ENCODE measurements at places on chromosomes 3 and 15. TPM values are rescaled to one million over a fixed set of nuclear protein-coding genes. Genes with fewer than 3 reads are reported as not detected.

GRCh38 chr15:39587731-39588530, 7.1 kb downstream of the THBS1 start:
- H3K27me3 ChIP-seq = peaks cover 5% of the 10 kb centered on the region
- H3K4me1 ChIP-seq = peaks cover 9% of the 10 kb centered on the region
- DNase-seq = no peak
- no peaks in the 10 kb centered on the region for H3K36me3 ChIP-seq
- H3K27ac ChIP-seq = no peak overlapping the region

DNA sequence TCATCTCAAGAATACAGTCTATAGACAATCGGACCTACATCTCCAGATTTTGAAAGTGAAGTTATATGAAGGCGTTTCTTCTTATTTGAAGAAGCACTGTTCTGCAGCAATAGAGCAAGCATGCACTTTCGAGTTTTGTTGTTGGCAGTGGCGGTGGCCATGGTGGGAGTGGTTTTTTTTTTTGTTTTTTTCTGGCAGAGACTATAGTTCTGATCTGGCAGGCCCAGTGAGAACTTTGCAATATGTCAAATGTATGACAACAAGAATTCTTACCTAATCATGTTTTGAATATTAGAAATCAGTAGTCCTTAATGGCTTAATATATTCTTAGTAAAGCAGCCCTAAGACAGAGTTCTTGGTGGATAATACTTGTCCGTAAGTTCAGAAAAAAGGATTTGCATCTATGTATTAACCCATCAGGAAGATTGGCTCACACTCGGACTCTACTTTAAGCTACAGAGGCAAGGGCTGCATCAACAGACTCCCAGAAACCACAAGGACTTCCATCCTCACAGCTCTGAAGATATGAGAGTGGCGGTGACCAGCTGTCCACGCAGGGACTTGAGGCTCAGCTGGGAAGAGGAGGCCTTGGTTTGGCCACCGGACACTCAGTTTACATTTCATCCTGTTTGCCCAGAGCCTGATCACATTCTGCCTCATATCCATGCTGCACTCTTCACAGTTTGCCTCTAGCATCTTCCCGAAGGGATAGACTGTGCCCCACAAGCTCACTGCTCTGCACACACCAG, 124.1 kb upstream of the THBS1 start:
- peaks cover 14% of the 10 kb centered on the region for H3K27me3 ChIP-seq
- no peak overlapping the region for H3K4me3 ChIP-seq
- H3K36me3 ChIP-seq = no peaks in the 10 kb centered on the region
- DNase-seq = no peak
- peaks cover 8% of the 10 kb centered on the region for H3K4me1 ChIP-seq
- H3K27ac ChIP-seq = no peak overlapping the region

GRCh38 chr3:32493437-32494414, 8.9 kb downstream of the CMTM6 start:
- no peak for DNase-seq
- H3K36me3 ChIP-seq = peaks cover 17% of the 10 kb centered on the region
- H3K27me3 ChIP-seq = no peaks in the 10 kb centered on the region
- peaks cover 10% of the 10 kb centered on the region for H3K4me1 ChIP-seq

The ATP13A5 gene
- not detected for total RNA-seq

The MNS1 gene
- total RNA-seq = 0.94 TPM

The UTS2B gene
- total RNA-seq = not detected

The MFGE8 gene
- 38.1 TPM for total RNA-seq

GRCh38 chr3:42773409-42773751, 327 bp upstream of the CCDC13 start:
- H3K4me1 ChIP-seq = peaks cover 12% of the 10 kb centered on the region
- H3K36me3 ChIP-seq = no peaks in the 10 kb centered on the region
- H3K4me3 ChIP-seq = peak overlapping the region; percentile 77
- peak overlapping the region; percentile 75 for H3K27ac ChIP-seq
- no peak for DNase-seq

The KBTBD13 gene
- not detected for total RNA-seq

DNA sequence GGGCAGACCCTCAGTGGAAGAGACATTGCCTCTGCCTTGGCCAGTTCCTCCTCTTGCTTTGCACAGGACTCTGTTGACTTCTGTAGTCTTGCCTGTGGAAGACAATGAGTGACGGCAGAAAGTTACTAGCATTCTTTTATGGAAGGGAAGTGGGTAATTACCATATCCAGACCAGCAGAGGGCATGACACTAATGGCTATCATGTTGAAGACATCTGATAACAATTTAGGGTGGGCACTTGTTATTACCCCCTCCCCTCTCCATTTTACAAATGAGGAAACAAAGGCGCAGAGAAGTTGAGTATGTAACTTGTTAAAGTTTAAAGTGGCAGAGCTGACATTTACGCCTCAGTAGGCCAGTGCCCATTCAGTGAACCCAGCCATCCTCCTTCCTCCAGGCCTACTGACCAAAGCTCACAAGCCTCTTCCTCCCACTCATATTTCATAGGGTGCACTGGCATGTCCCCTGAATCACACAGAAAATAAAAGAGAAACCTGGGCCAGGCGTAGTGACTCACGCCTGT, 48.2 kb upstream of the FMN1 start:
- H3K4me1 ChIP-seq = no peaks in the 10 kb centered on the region
- DNase-seq = no peak
- H3K4me3 ChIP-seq = no peak overlapping the region
- H3K27me3 ChIP-seq = no peaks in the 10 kb centered on the region
- H3K27ac ChIP-seq = no peak overlapping the region

The FEZF2 gene
- not detected for total RNA-seq

- no peaks in the 10 kb centered on the region for H3K36me3 ChIP-seq
- H3K27ac ChIP-seq = no peak overlapping the region
- H3K4me1 ChIP-seq = no peaks in the 10 kb centered on the region
- DNase-seq = no peak
Observed at GRCh38 chr3:180048103-180048502, 11.4 kb upstream of the PEX5L start.

DNA sequence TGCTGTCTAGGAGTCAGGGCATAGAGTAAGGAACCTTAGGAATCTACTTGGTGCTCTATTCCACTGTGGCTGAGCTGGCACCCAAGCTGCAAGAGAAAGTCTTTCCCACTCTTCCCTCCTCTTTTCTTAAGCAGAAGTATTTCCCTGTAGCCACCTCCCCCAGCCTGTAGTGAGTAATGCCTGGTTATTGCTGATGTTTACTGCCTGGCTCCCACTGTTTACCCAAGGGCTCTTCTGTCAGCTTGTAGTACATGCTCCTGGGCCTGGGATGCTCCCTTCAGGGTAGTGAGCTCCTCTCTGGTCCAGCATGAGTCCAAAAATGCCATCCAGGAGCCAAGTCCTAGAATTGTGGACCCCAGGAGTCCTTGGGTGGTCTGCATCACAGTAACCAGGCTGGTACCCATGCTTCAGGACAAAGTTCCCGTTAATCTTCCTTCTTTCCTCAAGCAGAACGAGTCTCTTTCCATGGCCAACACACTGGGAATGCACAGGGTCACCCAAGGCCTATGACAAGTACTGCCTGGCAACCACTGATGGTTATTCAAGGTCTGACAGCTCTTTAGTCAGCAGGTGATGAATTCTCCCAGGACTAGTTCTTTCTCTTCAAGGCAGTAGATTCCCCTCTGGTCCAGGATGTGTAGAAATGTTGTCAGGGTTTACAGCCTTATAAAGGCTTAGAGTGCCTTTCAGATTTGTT, 17.6 kb downstream of the GALK2 start:
- H3K4me3 ChIP-seq = no peak overlapping the region
- H3K36me3 ChIP-seq = peaks cover 36% of the 10 kb centered on the region
- no peak overlapping the region for H3K27ac ChIP-seq
- DNase-seq = no peak
- H3K4me1 ChIP-seq = peaks cover 34% of the 10 kb centered on the region

DNA sequence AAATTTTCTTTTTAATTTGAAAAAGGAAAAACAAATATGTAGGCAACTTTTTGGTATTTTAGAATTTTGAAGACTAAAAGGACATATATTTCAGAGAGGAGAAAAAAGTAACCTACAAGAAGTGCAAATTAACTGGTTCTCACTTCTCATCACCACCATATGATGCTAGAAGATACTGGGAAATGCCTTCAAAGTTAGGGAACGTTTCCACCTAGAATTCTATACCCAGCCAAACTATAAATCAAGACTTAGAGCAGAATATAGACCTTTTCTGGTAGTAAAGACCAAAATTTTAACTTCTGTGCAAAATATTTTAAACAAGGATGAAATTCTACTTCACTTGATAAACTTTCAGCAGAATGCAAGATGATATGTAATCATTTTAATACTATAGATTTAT, 112.3 kb upstream of the PHLDB2 start:
- H3K27me3 ChIP-seq = no peaks in the 10 kb centered on the region
- H3K4me1 ChIP-seq = no peaks in the 10 kb centered on the region
- H3K36me3 ChIP-seq = peaks cover 6% of the 10 kb centered on the region

Data from activated CD8-positive, alpha-beta memory T cell treated with anti-CD3 and anti-CD28 coated beads, Interleukin-2, amount 10 ng/mL, durations not matched to agents 7 days and 5 days (primary cell).